ENCODE measurements at places on chromosomes 13 and 19.

DNA sequence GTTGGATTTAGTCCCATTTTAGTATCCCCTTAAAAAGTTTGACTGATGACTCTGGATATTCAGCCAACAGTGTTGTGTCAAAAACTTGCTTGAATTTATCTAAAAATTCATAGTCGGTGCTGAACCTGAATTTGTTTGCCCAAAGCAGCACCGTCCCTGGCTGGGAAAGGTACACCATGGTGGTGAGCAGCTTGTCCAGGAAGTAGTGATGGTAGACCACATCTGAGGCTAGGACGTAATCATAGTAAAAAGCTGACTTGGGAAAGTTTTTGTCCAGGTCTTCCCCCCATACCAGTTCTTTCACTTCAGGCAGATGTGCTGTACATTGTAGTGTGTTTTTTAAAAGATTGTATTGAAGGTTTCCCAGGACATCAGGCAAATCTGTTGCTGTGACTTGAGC is 8.8 kb downstream of the METTL21C start:
- DNase-seq = no peak

- DNase-seq = no peak
Measured at GRCh38 chr19:4981681-4981958, 12.7 kb downstream of the KDM4B start.

DNA sequence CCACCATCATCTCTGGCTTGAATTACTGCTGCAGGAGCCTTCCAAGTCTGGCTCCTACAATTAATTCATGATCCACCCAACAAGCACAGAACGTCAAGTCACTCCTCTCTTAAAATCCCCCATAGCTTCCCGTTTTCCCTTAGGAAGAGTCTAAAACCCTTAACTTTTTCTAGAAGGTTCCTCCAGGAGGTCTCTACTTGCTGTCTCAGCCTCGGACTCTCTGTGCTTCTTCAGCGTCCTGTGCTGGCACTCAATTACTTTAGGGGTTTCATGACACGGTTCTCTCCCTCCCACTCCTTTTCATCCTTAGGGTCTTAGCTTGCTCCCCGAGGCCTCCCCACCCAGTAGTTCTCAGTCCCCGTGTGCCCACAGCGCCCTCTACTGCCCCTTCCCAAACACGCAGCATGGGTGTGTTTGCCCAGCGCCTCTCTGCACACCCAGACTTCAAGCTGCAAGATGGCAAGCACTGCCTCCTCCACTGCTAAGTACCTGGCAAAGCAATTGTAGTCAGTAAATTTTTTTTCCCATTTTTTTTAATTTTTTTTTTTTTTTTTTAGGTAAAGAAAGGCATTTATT is 25.8 kb upstream of the MAP3K10 start:
- DNase-seq = peak; percentile 51

- DNase-seq = peak; percentile 56
Measured at GRCh38 chr19:38683393-38684077, 36.1 kb downstream of the ACTN4 start.

- DNase-seq = no peak
Measured at GRCh38 chr19:7500811-7501450, 12.1 kb upstream of the PEX11G start.

DNA sequence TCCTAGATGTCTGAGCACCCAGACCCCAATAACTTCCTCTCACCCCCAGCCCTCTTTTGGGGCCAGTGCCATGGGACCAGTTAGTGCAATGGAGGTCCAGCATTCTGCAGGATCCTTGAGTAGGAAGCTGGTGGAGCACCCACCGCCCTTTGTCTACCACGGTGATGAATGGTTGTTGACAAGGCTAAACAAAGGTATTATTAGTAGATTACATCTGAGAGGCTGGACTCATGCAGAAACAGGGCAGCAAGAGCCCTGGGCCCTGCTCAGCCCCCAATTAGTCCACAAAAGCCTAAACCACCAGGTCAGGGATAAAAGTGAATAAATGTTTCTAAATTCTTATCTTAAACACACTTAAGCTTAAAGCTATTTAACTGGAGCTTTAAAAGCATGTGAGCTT is 196.5 kb upstream of the TSHZ3 start:
- no peak for DNase-seq

Measured in CD8-positive, alpha-beta memory T cell (primary cell).